Hematopoietic multipotent progenitor cell treated with erythropoietin and hydrocortisone succinate and interleukin-3 and kit ligand, for 17 days (in vitro differentiated cells): ENCODE measurements at places on chromosomes 6 and 20.

- DNase-seq: no peak
Observed at GRCh38 chr6:87728706-87729105, 26.7 kb upstream of the AKIRIN2 start.

DNA sequence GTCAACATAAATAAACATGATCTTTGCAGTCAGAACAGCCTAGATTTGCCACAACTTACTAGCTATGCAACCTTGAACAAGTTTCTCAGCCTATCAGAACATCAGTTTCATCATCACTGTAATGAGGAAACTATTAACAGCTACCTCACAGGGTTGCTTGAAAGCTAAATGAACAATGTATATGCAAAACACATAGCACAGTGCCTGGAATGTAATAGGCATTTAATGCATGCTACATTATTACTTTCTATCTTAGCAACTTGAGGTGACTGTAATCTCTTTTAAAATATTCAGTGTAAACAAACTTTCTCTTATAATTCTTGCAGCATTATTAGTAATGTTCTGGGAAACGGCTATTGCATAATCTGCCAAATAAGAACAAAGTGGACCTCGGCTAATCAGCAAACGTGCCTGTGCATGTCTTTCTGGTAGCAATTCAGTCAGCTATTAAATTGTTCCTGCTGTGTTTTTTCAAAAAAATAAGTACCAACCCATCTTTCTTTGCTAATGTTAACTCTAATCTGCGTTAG, 61.5 kb downstream of the SYNE1 start:
- DNase-seq: no peak

GRCh38 chr20:3398681-3399252, 8.7 kb downstream of the DNAAF9 start:
- no peak for DNase-seq

DNA sequence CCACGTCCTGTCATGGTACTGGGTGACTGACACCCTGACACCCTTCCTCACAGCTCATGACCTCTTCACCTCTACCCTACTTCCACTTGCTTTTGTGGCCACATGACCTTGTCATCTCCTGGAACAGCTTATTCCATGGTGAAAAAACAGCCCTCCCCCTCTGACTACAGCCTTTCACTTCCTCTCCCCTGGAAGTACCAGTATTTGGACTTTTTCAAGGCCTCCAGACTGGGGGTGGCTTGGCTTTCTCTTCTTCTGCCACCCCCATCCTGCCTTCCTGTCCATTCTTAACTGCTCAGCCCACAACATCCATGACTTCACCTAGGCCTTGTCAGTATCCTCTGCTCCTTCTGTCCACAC, 168.4 kb downstream of the CARMIL1 start:
- no peak for DNase-seq

GRCh38 chr20:52312132-52312729, 120.7 kb upstream of the ZFP64 start:
- DNase-seq: no peak

DNA sequence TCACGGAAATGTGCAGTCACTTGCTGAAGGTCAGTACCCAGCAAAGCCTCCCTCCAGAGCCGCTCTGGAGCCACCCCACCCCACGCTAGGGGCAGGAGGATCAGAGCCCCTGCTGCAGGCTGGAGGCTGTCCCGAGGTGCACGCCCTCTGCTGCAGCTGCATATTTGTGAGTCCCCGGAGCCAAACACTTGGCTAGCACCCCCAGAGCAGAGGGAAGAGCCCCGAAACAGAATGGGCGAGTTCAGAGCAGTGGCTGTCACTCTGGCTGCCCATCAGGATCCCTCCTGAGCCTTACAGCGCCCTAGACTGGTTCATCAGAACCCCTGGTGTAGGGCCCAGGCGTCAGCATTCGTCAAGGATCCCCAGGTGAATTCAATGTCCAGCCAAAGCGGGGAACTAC, 9.5 kb upstream of the TULP1 start:
- no peak for DNase-seq

DNA sequence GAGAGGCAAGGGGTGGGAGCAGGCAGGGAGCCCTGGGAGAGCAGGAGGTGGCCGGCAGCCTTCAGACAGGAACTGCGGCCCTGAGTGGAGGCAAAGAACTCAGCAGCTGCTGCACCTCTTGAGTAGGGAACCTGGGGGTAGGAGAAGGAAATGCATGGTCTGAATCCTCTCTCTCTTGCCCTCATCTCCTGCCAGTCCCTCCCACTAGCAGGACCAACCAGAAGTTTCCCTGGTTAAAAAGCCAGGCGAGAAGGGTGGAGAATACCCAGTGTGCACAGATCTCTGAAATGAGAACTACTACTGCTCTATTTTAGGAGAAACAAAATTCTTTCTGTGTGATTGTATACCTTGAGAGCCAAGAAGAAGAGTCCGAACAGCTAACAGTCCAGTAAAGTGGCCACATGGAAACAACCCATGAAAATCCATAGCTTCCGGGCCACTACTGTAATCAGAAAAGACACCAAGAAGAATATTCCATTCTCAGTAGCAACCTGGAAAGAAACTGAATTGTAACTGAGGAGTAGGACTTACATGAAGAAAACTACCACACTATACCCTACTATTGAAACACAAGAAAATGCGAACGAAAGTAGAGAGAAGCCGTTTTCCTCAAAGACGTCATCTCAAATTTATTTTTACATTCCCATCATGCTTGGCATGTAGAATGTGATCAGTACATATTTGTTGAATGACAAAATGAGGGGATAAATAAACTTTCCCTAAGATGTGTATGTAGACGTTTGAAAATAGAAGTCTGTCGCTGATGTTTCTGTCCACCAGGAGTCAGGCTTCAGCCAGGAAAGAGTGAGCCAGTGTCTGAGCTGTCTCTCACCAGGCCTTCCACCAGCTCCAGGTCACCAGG, 25.6 kb downstream of the WRNIP1 start:
- DNase-seq: peak; percentile 71

DNA sequence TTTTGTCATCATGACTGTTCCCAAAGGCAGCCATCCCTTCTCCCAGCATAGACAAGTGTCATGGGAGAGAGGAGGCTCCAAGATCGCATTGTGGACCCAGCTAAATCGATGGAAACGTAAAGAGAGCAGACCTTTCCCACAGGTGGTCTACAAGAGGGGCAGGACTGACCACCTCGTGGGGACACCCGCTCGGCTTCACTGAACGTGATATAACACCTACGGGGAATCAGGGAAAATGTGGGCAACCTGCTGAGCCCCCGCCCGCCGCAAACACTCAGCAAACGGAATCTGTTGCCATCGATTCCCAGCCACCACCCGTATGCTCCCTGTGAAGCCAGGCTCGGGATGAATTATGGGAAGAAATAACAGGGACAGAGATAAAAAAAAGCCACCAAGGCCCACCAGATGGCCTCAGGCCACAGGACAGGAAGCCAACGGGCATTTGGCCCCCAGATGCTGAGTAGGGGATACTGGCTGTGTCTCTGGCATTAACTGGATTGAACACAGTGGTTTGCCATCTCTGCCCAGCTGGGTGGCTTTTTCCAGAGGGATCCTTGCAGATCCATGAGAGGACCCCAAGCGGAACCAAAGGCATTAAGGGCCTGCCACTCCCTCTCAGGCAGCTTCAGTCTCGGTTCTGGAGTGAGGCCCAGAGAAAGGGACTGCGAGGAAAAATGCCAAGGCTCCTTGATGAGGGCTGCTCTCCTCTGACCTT, 44.4 kb downstream of the BMP7 start:
- no peak for DNase-seq

DNA sequence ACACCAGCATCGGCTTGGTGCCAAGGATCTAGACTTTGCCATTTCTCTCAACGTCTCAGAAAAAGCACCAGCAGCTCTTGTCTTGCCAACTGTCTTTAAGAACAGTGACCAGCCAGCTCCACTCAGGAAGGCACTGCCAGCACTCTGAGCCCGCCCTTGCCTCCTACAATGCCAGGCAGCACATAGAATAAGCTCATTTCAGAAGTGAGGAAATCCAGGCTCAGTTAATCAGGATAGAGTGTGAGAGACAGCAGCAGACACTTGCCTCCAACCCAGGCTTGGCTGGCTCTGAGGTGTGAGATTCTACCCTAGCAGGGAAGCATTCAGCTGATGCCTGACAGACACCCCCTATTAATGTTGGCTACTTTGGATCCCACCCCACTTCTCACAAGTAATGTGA, 4.3 kb upstream of the SYNDIG1 start:
- no peak for DNase-seq

- no peak for DNase-seq
Observed at GRCh38 chr6:143675946-143676345, 1.8 kb upstream of the PHACTR2 start.

- DNase-seq: no peak
Observed at GRCh38 chr6:169274781-169275180, 21.1 kb upstream of the THBS2 start.

- DNase-seq: no peak
Observed at GRCh38 chr6:84280030-84280429, 52.6 kb upstream of the CEP162 start.

- DNase-seq: no peak
Observed at GRCh38 chr6:62262283-62262682, 23.7 kb downstream of the KHDRBS2 start.

DNA sequence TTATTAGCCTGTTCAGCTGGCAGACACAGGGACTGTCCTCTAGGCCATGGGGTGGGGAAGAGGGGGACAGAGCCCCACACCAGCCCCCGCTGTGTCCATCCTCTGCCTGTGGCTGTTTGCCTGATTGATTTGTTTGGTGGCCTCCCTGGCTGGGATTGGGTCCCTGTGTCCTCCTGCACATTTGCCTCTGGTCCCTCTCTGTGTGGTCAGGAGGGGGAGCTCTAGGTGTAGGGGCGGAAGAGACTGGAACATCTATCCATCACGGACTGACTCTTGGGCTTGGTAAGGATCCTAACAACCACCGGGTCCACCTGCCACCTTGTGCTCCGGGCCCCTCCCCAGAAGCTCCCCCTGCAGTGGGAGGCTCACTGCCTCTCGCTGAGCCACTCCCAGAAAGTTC, 38.4 kb upstream of the CCDC167 start:
- DNase-seq: no peak

GRCh38 chr6:44044154-44044539, 83.1 kb downstream of the MRPL14 start:
- DNase-seq: no peak

GRCh38 chr20:38250609-38251008, 9.9 kb downstream of the KIAA1755 start:
- no peak for DNase-seq

- no peak for DNase-seq
Observed at GRCh38 chr6:146949425-146949824, 254.8 kb upstream of the STXBP5 start.

- DNase-seq: no peak
Observed at GRCh38 chr6:5155906-5156305, 70.8 kb downstream of the PPP1R3G start.

GRCh38 chr6:157233686-157234085, 89.6 kb downstream of the TMEM242 start:
- DNase-seq: no peak

DNA sequence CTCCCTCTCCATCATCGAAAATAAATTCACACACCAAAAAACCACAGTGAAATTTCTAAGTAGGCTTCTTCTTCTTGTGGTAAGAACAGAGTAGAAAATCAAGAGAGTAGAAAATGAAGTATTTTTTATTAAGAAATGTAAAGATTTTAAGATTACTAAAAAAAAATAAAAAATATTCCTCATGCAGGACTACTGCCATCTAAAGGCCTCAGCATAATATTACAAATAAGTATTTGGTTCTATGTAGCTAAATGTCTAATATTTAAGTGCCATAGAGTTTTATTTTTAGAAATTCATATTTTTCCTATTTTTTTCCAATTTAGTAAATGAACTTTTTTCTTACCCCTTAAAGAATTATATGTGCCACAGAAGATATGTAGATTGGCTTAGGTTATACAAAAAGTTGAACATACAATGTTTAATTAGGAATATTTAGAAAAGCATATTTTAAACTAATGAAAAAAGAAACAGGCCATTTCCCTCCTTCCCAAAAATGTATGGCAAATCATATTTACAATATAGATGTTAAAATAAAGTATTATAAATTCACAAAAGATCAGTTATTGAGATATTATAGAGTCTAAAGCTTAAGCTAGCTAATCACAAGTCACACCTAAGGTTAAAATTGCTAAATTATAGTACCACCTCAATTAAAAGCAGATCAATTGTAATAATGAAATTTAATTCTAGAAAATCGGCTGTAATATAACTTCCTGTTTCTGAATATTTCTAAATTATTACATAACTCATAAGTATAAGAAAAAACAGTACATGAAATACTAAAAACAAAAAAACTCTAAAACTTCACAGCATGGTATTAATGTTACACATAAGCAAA, 3.5 kb upstream of the NT5DC1 start:
- DNase-seq: no peak

DNA sequence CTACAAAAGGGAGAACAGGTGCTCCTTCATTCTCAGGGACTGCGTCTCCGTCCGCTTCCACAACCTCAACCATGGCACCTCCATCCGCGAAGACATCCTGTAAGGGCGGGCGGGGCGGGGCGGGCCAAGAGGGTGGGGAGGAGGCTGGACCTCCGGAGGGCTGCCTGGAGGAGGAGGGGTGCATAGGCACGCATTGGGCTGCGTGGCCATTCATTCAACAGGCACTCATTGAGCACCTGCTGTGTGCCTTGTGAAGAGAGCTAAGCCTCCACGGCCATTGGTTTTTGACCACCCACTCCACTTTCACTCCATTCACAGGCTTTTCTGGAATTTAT, 435 bp downstream of the ZSWIM3 start:
- no peak for DNase-seq

DNA sequence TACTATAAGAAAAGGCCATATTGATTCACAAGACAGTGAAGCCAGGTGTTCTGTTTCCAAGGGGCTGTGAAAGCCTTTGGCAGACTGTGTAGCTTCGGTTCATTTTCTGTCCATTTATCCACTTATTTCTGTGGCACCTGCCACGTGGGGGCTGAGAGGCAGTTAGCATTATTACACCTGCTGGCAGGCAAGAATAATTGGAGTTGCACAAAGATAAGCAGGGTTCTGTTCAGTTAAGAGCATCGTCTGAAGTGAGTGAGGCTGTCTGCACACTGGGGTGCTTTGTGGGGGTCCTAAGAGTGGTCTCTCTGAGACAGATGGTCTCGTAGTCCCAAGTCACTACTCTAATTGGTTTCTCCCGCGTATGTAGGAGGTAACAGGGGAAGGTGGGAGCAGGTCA, 60.6 kb upstream of the CCN6 start:
- DNase-seq: no peak
